Ammon's horn (tissue), 1 donor: ENCODE measurements at places on chromosomes 1 and 21.

- DNase-seq, result peak; percentile 74
Measured at GRCh38 chr1:15975358-15975804, 520 bp downstream of the ZBTB17 start.

DNA sequence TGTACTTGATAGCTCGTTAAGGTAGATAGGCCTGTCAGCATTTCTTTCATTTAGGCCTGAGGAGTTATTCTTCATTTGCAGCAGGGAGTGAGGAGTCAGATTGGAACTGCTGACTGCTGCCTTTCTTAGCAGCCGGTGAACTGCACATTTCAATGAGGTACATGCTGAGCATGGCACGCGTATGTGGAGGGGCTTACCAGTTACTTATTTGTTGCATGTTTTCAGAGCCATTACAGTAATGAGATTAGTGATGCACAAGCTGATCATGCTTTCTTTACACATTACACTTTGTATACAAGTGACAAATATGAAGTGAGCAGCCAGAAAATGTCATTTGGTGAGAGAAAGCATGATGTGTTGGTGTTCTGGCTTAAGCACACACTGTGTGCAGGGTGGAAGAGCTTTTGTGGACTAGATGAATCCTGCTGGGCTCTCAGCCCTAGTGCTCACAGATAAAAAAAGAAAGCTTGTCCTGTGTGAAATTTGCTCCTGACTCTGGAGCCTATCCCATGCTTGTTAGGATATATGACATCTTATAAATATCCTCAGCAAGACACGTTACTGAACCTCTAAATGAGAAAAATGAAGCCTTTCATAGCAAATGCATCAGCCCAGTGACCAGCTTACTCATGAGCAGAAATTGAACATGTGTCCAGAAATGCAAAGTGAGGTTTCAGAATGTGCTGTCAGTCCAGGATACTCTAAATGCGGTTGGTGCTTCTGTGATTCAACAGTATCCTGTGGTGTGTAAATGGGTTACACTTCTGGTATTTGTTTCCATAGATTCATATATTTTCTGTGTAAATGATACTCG is 574.7 kb upstream of the ADGRL2 start:
- no peak for DNase-seq

DNA sequence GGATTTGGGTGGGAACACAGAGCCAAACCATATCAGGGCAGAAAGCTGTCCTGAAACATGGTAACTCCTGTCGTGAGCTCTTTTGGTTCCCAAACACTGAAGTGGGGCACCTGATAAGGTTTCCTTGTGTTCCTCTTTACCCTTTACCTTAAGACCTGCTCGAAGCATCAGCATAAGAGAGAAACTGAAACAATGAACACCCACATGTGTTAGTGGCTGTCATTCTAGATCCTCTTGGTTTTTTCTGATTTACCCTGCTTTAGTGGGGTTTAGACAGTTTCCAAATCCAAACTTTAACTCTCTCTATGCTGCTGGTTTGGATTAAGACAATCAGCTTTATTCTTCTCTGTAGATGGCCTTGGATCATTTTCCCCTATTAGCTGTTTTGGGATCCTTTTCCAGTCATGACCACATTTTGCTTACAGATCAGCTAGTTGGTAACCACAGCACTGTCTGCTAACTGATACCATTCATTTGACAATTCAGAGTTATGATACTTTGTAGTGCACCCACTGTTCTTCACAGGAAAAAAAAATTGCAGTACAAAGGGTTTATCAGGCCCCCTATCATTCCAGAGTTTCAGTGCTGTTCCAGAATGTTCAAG is 975 bp upstream of the MNDA start:
- no peak for DNase-seq

DNA sequence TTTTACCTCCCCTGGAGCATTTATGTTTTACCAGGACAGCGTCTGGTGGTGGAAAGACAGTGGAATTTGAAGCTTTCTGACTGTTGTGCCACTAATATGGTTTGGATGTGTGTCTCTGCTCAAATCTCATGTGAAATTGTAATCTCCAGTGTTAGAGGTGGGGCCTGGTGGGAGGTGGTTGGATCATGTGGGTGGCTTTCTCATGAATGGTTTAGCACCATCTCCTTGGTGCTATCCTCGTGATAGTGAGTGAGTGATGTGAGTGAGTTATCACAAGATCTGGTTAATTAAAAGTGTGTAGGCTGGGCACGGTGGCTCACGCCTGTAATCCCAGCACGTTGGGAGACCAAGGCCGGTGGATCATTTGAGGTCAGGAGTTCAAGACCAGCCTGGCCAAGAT is 23.7 kb downstream of the PHLDA3 start:
- no peak for DNase-seq

DNA sequence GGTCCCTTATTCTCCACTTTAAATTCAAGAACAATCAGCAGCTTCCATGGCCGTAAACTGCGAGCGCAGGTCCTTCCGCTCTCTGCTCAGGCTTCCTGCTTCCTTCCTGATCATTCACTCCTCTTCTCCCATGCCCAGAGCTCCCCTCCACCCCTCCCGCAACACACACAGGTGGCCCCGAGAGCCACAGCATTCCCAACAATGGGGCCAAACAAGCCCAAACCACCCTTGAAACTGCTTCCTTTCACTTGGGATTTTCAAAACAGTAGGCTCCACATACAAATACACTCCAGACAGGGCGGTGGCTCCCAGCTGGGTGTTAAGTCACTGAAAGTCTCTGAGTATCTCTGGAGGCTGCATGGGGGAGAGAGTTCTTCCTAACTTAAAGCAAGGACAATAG is 11.4 kb downstream of the FAM89A start:
- DNase-seq, result no peak

DNA sequence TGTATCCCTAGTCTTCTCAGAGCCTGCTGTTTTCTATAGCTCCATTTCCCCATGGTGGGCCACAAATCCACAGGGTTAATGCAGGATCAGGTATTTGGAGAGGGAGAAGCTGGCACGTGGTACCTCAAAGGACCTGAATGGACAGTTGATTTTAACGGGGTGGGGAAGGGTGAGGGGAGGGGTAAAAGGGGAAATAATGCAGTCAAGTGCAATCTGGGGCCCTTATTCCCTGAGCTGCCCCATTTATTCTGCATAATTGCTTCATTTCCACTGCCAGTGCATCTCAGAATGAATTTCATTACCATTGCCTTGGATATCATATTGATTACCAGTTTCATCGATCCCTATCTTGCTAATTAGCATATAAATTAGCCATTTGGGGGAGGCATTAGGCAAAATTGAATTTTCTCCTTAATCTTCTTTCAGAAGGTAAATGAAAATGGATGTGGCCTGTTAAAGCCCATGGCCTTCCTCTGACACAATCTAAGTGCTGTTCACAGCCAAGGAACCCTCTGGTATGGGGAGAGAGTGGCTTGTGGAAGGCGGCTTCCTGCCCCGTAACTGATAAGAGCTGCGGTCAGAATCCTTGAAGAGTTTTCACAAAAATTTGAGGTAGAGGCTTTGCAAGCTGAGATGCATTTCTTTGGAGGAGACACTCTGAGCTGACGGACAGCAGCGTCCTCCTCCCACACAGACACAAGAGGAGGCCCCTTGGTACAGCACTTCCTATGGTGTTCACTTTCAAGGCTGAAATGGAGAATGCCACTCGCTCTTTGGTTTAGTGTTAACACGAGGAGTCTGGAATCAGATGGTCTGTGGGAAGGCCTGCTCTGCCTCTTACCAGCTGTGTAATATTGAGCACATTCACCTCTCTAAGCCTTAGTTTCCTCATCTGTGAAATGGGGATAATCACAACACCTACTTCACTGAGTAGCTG is 34.4 kb downstream of the PHC2 start:
- no peak for DNase-seq

GRCh38 chr1:7341145-7341905 is 429.8 kb upstream of the VAMP3 start:
- peak; percentile 28 for DNase-seq

- no peak for DNase-seq
Measured at GRCh38 chr1:42824481-42825035, 7.4 kb upstream of the SVBP start.

- DNase-seq, result peak; percentile 60
Measured at GRCh38 chr1:8427986-8428385, 110.1 kb downstream of the SLC45A1 start.

GRCh38 chr1:236773919-236774318 is 21.2 kb upstream of the MTR start:
- DNase-seq, result no peak
